ENCODE measurements at places on chromosomes 4 and X.

DNA sequence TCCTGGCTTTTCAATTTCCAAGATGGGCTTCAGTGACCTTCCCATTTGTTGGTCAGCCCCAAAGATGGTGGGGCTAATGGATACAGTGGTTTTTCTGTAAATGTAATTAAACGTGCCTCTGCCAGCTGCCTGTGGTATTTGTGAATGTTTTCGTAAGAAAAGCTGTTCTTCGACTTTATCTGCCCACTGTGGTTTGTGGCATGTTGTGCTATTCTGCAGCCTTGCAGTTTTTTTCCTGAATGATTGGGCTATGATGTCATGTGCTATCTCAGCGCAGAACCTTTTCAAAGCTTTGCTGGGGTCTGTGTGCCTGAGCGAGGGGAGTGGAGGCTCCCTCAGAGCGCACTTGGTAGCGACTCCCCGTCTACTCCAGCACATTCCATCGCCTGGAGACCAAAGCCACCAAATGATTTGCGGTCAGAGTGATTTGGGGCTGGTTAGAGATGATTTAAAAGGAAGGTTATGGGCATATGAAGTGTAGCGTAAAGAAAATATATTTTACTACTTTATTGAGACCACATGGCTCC is 137.5 kb downstream of the PALLD start:
- DNase-seq = no peak

- no peak for DNase-seq
Observed at GRCh38 chr4:1376841-1377605, 29.2 kb downstream of the NKX1-1 start.

GRCh38 chr4:47643845-47644244 is 158.8 kb downstream of the ATP10D start:
- no peak for DNase-seq

- DNase-seq = no peak
Observed at GRCh38 chr4:94400191-94400590, 51.6 kb upstream of the PDLIM5 start.

DNA sequence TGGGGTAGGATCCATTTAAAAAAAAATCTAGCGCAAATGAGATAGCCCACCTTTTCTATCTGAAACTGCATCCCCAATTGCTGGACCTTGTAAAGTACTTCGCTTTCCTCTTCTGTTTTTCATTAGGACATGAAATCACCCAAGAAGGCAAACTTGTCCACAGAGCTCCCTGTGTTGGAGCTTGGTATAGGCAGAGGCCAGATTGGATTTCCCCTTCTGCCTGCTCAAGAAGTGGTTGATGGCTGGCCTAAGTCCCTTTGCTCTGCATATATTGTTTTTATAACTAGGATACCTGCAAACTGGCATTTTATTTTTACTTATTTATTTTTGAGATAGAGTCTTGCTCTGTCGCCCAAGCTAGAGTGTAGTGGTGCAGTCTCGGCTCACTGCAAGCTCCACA is 28.4 kb downstream of the RNF4 start:
- no peak for DNase-seq

- DNase-seq = no peak
Observed at GRCh38 chrX:2463973-2464676, 36.7 kb downstream of the DHRSX start.

GRCh38 chr4:65599340-65599739 is 70.9 kb downstream of the EPHA5 start:
- no peak for DNase-seq

DNA sequence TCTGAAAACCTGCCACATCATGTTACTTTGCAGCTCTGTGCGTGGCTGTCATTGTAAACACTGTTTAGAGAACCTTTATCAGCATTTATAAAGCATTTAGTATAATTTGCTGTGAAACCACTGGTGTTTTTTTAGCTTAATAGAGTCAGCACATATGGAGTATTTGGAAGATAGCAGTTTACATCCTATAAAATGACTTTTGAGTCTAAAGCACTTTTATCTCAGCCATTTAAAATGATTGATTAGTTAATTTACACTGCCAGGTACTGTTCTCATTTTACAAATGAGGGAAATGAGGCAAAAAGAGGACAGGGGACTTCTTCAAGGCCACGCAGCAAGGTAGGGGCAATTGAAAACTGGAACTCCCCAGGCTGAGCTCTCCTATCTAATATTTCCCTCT is 181.7 kb downstream of the FRMPD4 start:
- no peak for DNase-seq
